ENCODE measurements at places on chromosomes 16 and 17.

DNA sequence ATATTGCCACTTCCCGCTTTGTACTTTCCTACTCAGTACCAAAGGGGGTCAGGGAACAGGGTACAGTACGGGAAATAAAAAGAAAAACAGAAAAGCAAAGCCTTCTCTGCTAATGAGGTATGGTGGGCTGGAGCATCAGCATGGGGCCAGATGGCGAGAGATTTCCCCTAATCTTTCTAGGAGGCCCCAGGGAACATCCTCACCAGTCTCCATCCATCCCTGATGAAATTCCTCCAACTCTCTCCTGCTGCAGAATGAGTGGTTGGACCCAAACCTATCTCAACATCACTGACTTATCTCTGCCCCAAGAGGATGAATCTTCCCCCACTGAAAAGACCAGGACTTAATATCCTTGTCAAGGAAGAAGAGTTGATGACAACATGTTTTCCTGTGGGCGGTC, 185.6 kb downstream of the C16orf78 start:
- no peaks in the 10 kb centered on the region for H3K4me1 ChIP-seq
- H3K36me3 ChIP-seq: no peaks in the 10 kb centered on the region
- no peak overlapping the region for H3K4me3 ChIP-seq
- DNase-seq: no peak

DNA sequence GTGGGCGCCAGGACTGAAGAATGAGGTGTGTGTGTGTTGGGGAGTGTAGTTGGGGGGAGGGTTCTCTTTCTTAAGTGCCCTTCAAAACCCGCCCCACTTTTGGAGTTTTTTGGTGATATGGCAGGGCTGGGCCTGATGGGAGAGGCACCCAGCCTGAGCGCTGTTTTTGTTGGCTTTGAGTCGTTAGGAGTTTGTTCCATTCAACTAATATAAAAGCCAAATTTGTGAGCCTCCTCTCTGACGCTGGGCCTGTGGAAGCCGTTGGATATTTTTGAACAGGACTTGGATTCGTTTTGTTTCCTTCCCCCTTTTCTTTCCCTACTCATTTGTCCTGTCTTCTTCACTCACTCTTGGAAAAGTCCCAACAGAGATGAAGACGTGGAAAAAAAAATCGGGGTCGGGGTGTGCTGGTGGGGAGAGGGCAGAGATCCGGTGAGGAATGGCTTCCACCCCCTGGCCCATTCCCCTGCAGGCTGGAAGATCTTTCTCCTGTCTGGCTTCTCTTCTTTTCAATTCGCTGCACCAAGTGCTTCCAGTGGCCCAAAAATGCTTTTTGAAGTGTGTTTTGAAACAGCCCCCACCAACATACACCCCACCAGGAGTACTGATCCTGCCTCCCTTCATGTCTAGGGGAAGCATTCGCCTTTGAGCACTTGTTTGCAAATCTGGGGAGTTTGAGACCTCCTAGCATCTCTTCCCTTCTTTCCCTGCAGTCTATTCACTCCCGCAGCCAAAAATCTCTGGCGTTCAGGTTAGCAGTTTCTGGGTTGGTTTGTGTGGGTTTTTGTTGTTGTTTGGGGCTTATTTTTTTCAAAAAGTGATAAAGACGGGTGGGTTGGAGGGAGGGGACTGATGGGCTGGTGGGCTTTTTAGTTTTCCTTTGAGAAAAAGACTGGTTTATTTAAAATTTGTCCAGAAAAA, 2.6 kb downstream of the FZD2 start:
- peaks cover 22% of the 10 kb centered on the region for H3K4me1 ChIP-seq
- DNase-seq: no peak
- H3K4me3 ChIP-seq: no peak overlapping the region

DNA sequence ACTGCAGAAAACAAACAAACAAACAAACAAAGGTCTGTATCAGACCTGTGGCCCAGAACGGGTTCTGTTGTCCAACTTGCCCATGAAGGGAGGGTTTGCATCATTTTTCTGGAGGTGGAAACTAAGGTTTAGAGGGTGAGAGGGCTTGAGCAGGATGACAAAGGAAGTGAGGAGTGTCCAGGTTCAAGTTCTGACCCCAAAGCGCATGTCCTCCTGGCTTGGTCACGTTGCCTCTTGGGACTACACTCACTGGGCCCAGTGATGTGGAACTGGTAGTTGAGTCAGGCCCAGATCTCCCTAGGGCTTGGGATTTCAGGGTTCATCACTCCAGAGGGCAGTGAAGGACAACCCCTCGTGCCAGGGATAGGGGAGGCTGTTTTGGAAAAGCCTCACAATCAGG, 1.8 kb downstream of the SREBF1 start:
- peaks cover 24% of the 10 kb centered on the region for H3K36me3 ChIP-seq
- no peak for DNase-seq
- H3K4me1 ChIP-seq: peaks cover 70% of the 10 kb centered on the region
- H3K4me3 ChIP-seq: peak overlapping the region; percentile 85

- no peak overlapping the region for H3K27ac ChIP-seq
- peaks cover 23% of the 10 kb centered on the region for H3K4me1 ChIP-seq
- no peak for DNase-seq
- no peaks in the 10 kb centered on the region for H3K27me3 ChIP-seq
- H3K4me3 ChIP-seq: no peak overlapping the region
Observed at GRCh38 chr16:25151996-25152395, 40.5 kb downstream of the LCMT1 start.

GRCh38 chr16:2985462-2985861, 5.2 kb upstream of the PKMYT1 start:
- H3K27ac ChIP-seq: no peak overlapping the region
- H3K4me3 ChIP-seq: no peak overlapping the region
- no peaks in the 10 kb centered on the region for H3K27me3 ChIP-seq
- H3K4me1 ChIP-seq: peaks cover 16% of the 10 kb centered on the region
- no peaks in the 10 kb centered on the region for H3K36me3 ChIP-seq

DNA sequence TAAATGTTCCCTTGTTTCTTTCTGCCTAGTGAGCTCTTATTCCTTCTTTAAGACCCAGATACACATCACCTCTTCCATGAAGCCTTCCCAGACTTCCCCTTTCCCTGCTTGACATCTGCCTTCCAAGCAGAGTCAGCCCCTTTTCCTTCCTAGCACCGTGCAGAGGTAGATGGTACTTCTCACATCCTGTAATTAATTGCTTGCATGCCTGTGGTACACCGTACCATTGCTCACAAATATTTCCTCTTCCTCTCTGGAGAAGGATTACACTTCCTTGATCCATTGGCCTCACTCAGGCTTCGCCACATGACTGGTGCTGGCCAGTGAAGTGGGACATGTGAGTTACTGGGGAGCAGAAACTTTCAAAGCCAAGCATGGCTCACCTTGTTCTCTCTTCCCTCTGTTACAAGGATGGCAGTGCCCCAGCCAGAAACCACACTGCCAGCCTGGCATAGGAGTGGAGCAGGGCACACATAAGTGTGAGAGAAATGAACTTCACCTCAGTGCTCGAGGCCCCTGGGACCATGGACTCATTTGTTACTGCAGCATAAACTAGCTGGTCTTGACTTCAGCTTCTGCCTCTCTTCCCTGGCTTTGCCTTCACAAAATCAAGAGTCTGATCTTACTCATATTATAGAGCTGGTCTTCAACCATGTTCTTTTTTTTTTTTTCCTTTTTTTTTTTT, 44.0 kb downstream of the SOST start:
- H3K36me3 ChIP-seq: no peaks in the 10 kb centered on the region
- H3K4me1 ChIP-seq: peaks cover 19% of the 10 kb centered on the region
- H3K4me3 ChIP-seq: peak overlapping the region; percentile 44
- no peak overlapping the region for H3K27ac ChIP-seq
- peaks cover 47% of the 10 kb centered on the region for H3K27me3 ChIP-seq

GRCh38 chr17:8122924-8123694, 797 bp downstream of the HES7 start:
- peaks cover 57% of the 10 kb centered on the region for H3K27me3 ChIP-seq
- H3K4me3 ChIP-seq: peak overlapping the region; percentile 93
- peak overlapping the region; percentile 63 for H3K27ac ChIP-seq
- peaks cover 78% of the 10 kb centered on the region for H3K4me1 ChIP-seq
- H3K36me3 ChIP-seq: peaks cover 17% of the 10 kb centered on the region
- DNase-seq: peak; percentile 57

- H3K36me3 ChIP-seq: peaks cover 14% of the 10 kb centered on the region
- H3K27me3 ChIP-seq: no peaks in the 10 kb centered on the region
- peak overlapping the region; percentile 57 for H3K4me3 ChIP-seq
- peaks cover 45% of the 10 kb centered on the region for H3K4me1 ChIP-seq
- peak overlapping the region; percentile 89 for H3K27ac ChIP-seq
Observed at GRCh38 chr17:68398691-68399637, 58.3 kb downstream of the WIPI1 start.

GRCh38 chr16:50178491-50178941, 25.4 kb downstream of the TENT4B start:
- no peaks in the 10 kb centered on the region for H3K27me3 ChIP-seq
- no peak for DNase-seq
- H3K4me1 ChIP-seq: peaks cover 41% of the 10 kb centered on the region
- peaks cover 10% of the 10 kb centered on the region for H3K36me3 ChIP-seq

DNA sequence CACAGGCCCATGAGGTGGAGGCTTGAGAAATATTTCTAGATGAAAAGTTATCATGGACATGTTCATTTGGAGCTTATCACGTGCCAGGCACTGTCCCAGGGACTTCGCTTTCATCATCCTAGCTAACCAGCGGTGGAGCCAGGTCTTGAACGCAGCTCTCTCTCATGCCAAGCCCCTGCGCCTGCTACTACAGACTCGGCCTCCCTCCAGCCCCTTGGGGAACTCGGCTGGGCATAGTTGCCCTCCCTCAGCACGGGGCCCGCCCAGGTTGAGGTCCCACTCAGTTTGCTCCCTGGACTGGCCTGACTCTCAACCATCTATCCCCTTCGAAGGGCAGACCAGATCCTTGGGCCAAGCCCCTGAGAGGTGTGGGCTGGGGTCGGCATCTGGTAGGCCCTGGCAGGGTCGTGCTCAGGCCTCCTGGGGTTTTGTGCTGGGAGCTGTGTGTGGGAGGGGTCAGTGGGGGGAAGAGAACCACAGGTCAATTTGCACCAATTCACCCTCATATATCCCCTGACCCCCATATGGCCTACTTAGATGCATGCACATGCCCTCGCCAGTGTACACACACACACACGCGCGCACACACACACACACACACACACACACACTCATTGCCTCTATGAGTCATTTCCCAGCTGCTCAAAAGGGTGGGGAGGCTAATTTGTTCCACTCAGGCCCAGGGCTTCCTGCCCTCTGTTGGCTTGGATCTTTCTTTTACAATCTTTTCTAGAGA, 12.1 kb upstream of the SCN4A start:
- H3K4me3 ChIP-seq: no peak overlapping the region
- H3K4me1 ChIP-seq: peaks cover 26% of the 10 kb centered on the region
- H3K27ac ChIP-seq: peak overlapping the region; percentile 75
- no peaks in the 10 kb centered on the region for H3K27me3 ChIP-seq
- H3K36me3 ChIP-seq: peaks cover 4% of the 10 kb centered on the region

DNA sequence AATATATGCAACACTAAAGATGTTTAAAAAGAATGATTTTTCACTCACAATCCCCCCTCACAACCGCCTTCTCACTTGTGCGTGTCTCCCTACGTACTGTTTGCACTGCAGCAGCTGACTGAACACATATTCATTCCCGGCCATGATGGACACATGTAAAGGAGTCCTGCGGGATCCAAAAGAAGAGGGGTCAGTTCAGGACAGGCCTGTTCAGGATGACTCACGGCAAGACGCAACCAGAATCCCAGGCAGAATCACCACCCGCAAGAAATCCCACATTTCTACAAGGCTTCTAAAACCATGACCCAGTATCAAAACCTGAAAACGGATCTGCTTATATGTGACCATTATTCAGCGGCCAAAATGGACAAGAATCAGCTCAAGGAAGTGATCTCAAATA, 52.3 kb downstream of the CYB5D2 start:
- no peak overlapping the region for H3K4me3 ChIP-seq
- DNase-seq: no peak
- H3K36me3 ChIP-seq: peaks cover 33% of the 10 kb centered on the region
- H3K27me3 ChIP-seq: no peaks in the 10 kb centered on the region
- H3K4me1 ChIP-seq: peaks cover 2% of the 10 kb centered on the region

GRCh38 chr17:39193346-39193745, 4.1 kb downstream of the CACNB1 start:
- H3K27me3 ChIP-seq: no peaks in the 10 kb centered on the region
- DNase-seq: no peak
- peaks cover 14% of the 10 kb centered on the region for H3K4me1 ChIP-seq
- no peak overlapping the region for H3K4me3 ChIP-seq
- no peak overlapping the region for H3K27ac ChIP-seq

- H3K27ac ChIP-seq: peak overlapping the region; percentile 52
- peaks cover 19% of the 10 kb centered on the region for H3K36me3 ChIP-seq
- H3K27me3 ChIP-seq: no peaks in the 10 kb centered on the region
Observed at GRCh38 chr16:89412811-89413210, 77.5 kb downstream of the ANKRD11 start.

DNA sequence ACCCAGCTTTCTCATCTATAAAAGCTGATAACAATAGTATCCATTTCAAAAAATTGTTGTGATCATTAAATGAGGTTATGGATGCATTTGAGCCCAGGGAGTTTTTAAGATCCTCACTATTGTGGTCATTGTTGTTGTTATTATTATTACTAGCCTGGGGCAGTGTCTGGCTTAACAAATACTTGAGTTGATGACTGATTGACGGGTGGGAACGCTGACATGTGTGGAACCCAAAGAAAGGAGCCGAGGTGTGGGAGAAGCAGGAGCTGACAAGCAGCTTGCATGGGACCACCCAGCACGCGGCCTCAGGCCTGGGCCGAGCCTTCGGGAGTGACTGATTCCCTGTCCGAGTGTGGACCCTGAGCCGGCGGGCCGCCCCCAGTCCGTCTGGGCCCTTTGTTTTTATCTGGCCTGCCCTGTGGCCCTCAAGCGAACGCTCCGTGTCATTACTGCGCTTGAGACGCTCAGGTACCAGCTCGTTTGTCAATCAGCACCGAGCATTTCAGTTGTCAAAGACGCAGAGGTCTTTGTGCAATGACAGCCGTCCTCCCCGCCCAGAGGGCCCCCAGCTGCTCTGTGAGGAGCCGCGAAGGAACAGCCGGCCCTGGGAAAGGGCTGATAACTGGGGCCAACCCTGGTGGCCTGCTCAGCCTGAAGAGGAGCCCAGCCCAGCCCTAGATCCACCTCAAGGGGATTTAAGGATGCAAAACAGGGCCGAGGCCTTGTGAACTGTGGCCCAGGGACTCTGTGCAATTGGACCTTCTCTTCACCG, 132.9 kb upstream of the FOXF1 start:
- no peak overlapping the region for H3K27ac ChIP-seq
- H3K4me3 ChIP-seq: no peak overlapping the region
- H3K27me3 ChIP-seq: peaks cover 2% of the 10 kb centered on the region
- H3K4me1 ChIP-seq: peaks cover 2% of the 10 kb centered on the region
- no peaks in the 10 kb centered on the region for H3K36me3 ChIP-seq
